T-helper 1 cell (primary cell): ENCODE measurements at places on chromosomes 13 and 19.

GRCh38 chr19:39355253-39355652 lies 13.0 kb downstream of the SAMD4B start:
- no peak for DNase-seq

DNA sequence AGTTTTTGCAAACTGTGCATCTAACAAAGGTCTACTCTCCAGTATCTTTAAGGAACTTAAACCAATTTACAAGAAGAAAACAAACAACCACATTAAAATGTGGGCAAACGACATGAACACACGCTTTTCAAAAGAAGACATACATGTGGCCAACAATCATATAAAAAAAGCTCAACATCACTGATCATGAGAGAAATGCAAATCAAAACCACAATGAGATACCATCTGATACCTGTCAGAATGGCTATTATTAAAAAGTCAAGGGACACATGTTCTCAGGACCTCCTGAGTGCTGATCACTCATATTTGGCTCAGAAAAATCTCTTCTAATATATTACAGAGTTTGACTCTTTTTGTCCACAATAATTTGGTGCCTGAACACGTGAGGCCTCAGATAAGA lies 14.2 kb upstream of the LILRB1 start:
- no peak for DNase-seq

- no peak for DNase-seq
Measured at GRCh38 chr19:40174092-40174491, 17.1 kb upstream of the MAP3K10 start.

GRCh38 chr19:48896191-48896720 lies 2.3 kb downstream of the TULP2 start:
- no peak for DNase-seq

DNA sequence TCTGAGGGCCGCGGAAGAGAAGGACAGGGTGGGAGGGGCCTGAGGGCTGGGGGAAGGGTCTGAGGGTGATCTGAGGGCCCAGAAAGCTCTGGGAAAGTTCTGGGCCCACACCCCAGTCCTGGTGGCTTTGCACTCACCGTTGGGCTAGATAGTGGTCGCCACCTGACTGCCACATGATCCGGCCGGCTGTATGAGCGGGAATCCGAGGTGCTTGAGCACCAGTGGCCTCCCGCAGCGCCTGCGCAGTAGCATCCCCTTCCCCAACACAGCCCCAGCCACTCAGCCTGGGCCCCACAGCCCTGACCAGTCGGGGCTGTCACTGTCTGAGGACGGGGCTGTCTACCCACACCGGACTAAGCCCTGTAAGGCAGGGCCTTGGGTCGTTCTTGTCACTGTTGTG lies 15.0 kb downstream of the PRODH2 start:
- no peak for DNase-seq

DNA sequence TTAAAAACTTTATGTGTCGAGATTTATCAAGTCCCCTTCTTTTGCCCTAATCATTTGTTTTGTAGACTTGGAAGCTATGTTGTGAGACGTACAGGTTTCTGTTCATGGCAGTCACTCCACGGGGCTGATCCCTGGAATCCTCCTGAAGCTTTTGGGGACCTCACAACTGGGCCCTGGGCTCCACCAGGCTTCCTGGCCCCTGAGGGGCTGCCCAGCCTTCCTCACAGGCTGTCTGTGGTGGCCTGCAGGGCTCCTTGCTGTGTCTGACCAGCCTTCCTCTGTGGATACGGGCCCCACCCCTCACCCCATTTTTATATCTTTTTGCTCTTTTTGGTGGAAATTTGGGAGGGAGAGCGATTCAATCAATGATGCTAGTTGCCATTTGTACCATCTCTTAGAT lies 38.1 kb downstream of the CHST8 start:
- no peak for DNase-seq

GRCh38 chr19:2059422-2060201 lies 8.6 kb upstream of the MKNK2 start:
- DNase-seq = no peak

DNA sequence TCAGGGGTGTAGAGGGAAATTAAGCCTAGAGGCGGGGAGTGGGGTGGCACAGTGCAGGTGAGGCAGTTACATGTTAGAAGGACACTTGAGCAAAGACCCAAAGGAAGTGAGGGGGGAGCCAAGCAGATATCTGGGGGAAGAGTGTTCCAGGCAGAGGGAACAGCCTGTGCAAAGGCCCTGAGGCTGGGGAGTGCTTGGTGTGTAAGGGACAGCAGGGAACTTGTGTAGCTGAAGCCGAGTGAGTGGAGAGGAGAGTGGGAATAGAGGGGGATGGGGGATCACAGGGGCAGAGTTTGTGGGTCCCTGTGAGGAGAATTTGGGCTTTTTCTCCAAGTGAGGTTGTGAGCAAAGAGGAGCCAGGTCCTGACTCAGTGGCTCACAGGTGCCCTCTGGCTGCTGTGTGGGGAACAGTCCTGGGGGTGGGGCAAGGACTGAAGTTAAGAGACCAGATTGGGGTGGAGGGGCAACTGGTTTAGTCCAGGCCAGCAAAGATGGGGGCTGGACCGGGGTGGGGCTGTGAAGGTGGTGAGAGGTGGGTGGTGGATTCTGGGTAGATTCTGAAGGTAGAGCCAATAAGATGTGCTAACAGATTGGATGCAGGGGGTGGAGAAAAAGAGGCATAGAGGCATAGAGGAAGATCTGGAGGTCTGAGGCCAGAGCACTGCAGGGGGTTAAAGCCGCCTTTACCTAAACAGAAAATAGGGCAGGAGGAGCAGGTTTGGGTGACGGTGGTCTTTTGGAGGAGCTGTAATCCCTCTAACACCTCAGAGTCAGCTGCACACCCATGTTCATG lies 75.3 kb downstream of the CACNA1A start:
- DNase-seq = peak; percentile 22

- no peak for DNase-seq
Measured at GRCh38 chr19:1909761-1910080, 4.5 kb downstream of the ADAT3 start.
